NCI-H524 (cell line): ENCODE measurements at places on chromosomes 3 and 15.

DNA sequence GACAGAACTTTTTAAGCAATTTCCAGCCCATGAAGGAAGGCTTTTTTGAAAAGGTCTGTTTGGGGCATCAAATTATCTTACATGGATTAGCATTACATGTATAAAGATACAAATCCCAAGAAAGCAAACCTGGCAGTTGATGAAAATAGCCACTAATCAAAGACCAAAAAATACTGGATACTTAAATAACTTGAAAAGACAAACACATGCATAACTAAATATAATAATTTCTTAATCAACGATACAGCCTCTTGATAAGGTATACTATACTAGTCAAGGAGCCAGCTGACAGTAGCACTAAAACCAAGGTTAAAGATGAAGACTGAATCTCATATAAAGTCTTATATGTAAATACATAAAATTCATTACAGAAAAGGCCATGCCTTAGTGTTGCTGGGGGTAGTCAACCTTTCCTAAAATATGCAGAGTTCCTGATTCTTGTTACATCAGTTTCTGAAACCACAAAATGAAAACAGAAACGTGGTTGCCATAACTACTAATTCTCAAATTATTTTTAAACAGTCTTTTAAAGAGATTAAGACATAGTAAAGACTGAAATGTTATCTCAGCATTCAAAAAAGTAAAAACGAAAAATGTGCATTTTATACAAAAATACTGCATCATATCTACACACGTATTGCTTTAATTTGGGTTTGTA, 2.0 kb downstream of the ANKRD28 start:
- DNase-seq, result no peak

DNA sequence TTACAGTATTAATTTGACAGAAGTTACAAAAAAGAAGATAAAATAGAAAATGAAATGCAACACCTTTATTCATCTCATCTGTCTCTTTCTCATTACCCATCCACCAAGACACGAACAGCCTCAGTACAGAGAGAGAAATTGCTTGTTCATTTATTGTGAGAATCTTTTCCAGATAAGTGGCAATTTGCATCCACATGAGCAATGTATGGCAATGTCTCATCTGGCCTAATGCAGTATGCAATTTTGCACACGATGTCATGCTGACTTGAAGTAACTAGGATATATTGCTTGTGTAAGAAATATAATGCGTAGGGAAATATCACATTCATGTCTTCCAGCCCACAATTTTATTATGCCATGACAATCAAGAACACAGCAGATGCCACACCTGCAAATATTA, 866.9 kb downstream of the ROBO1 start:
- DNase-seq, result no peak

DNA sequence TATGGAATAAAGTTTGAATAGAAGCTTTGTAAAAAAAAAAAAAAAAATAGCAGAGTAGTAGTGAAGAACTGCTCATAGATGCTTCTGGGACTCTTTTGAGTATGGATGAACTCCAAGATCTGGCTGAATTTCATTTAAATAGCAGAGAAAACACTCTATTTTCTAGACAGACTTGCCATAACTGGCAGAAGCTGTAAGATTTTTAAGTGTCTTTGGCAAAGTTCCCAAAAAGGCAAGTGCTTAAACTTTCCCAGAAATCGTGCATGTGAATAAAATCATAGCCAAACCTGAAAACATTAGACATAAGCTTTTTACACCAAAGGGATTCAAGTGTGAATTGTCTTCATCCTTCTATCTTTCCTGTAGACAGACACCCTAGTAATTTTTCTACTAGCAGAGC, 110.3 kb upstream of the MITF start:
- no peak for DNase-seq

DNA sequence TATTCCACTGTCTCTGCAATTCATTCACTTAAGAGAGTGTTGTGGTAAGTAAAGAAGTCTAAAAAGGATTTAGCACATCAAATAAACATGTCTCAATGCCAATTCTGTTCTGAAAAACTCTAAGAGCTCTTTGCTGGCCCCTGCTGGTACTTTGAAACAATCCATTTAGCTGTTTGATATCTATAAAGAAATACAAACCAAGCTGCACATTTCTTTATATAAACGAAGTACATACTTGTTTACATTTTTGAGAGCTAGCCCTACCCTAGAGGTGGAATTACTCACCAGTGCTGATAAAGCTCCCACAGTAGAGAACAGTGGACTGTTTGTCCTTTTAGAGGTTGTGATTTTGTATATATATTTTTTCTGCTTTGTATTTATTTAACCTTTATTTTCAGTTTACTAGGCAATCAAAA, 75.5 kb downstream of the NEDD4 start:
- DNase-seq, result peak; percentile 47

- DNase-seq, result no peak
Observed at GRCh38 chr3:119911748-119912147, 129.8 kb downstream of the NR1I2 start.

- DNase-seq, result peak; percentile 70
Observed at GRCh38 chr3:63193647-63194046, 84.5 kb upstream of the SYNPR start.

GRCh38 chr3:11784971-11785377, 61.7 kb downstream of the TAMM41 start:
- DNase-seq, result no peak

- DNase-seq, result no peak
Observed at GRCh38 chr15:70869346-70869745, 15.4 kb upstream of the LARP6 start.

GRCh38 chr3:14876921-14877333, 58.2 kb downstream of the FGD5 start:
- DNase-seq, result no peak

GRCh38 chr3:88211096-88211890, 61.5 kb downstream of the C3orf38 start:
- DNase-seq, result no peak

GRCh38 chr15:98689431-98689861, 41.1 kb downstream of the IGF1R start:
- DNase-seq, result no peak

- peak; percentile 38 for DNase-seq
Observed at GRCh38 chr15:70853973-70854665, at the start of gene LARP6. TSS of gene LARP6 (minus strand) at chr15:70854157. CDS start at chr15:70854088, 69 bp downstream.

- DNase-seq, result no peak
Observed at GRCh38 chr3:73783811-73784210, 159.1 kb upstream of the PDZRN3 start.

DNA sequence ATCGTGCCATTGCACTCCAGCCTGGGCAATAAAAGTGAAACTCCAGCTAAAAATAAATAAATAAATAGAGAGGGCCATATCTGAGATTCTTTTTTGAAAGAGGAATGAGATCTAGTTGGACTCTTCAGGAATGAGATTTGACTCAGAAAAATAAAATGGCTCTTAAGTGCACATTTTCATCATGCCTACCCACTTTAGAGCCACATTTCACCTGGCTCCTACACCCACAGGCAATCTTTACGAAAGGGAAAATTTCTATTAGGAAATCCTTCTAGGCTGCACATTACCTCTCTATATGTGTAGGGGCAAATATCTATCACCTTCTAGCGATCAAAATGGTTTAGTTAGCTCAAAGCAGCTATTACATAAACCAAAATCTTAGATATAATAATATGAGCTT, 16.9 kb upstream of the NLGN1 start:
- no peak for DNase-seq

- DNase-seq, result no peak
Observed at GRCh38 chr3:146308222-146308621, 57.3 kb upstream of the PLSCR4 start.

DNA sequence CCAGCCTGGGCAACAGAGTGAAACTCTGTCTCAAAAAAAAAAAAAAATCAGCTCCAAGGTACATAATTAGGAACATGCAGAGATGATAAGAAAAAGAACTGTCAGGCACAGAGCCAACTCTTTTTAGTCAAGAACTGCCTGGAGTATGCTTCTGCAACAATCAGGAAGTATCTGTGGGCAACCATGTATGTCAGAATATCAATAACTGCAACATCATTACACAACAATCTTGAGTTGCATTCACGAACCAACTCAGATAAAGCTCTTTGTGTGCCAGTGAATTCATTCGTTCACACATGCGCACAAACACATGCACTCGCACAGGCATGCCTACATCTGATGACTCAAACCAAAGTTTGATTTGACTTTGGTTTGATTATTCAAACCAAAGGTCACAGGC, 32.1 kb downstream of the EFHB start:
- no peak for DNase-seq

DNA sequence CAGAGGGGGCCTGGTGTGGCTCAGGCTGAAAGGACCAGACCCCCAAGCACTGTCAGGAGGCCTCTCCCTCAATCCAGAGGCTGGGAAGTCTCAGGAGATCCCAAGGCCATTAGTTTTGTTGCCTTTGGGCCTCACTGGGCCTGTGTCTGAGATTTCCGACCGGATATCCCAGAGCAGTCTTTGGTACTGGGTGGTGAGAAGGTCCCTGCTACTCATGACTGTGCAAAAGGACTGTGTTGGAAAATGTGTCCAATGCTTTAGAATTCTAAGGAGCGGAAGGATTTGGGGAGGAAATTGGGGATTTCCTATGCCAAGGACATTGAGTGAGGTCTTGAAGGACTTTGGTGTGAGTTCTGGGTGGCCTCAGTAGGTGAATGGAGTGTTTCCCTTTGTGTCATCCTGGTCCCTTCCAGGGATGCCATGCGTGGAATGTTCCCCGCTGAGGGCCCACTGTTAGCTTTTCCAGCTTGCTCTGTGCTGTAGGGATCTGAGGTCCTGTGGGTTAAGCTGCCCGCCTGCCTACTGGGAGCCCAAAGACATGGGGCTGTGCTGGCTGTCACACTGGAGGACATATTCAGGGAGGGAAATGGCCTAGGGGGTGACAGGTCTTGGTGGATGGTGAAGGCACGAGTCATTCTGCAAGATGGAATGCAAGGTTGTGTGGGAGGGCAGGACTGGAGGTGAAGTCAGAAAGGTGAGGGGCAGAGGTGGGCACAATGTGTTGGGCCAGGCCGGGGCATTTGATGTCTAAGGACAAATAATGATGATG, 16.4 kb downstream of the SMAD6 start:
- DNase-seq, result no peak

DNA sequence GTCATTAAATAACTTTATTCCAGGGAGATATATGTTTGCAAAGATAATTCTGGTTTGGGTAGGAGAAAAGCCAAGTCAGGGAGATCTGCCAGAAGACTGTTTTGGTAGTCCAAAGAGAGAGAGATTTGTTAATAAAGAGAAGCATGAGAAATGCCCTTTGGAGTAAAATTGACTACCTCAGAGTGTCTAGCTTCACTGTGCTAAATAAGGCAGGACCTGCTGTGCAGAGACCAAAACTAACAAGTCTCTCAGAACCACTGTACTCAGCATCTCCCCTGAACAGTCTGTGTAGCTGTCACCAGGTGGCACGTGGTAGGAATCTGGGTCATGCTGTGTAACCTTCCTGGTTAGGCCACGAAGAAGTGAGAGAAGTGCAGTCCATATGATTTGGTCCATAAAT, 31.6 kb upstream of the SLC35G2 start:
- no peak for DNase-seq

GRCh38 chr15:38828031-38828532, 263.5 kb upstream of the RASGRP1 start:
- no peak for DNase-seq

DNA sequence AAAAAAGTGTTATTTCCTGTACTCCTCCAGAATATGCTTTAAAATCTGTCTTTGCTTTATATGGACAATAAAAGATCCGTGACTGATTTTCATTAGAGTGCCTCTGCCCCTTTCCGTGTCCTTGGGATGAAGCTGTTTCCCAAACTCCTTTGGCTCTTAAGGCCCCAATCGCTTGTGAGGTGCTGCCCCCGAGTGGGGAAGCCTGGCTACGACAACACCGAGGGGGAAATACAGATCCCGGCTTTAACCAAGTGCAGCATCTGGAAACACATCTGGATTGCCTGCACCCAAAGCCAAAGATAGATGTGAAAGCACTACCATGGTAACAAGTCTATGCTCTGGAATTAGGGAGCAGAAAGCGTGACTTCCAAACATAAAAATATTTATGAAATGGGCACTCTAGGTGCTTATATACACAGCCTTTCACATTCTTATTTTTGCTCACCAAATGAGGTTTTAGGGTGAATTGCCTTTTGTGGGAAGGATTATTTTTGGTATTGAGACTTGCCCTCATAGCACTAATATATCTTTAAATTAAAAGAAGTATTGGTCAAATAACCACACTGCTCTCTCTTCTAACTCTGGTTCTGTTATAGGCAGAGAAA, 40.6 kb upstream of the ADCY5 start:
- peak; percentile 72 for DNase-seq

DNA sequence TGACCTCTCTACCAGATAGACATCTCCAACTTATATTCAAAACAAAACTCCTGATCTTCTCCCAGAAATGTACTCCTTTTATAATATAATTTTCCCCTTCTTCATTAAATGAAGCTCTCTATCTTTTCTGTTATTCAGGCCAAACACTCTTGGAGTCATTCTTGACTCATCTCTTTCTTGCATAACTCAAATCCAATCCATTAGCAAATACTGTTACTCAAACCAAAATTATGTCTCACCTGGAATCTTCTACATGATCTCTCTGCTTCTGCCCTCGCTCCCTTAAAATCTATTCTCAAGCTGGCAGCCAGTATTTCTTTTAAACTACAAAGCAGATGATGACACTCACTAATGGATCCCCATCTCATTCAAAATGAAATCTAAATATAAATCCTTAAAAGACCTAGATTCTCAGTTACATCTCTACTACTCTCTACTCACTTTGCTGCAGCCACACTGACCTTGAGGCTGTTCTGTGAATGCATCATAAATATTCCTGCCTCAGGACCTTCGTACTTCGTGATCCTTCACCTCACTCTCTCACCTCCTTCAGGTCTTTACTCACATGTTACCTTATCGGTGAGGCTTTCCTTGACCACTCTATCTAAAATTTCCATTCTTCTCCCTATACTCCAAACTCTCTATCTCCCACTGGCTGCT, 160.9 kb downstream of the TBC1D5 start:
- no peak for DNase-seq

DNA sequence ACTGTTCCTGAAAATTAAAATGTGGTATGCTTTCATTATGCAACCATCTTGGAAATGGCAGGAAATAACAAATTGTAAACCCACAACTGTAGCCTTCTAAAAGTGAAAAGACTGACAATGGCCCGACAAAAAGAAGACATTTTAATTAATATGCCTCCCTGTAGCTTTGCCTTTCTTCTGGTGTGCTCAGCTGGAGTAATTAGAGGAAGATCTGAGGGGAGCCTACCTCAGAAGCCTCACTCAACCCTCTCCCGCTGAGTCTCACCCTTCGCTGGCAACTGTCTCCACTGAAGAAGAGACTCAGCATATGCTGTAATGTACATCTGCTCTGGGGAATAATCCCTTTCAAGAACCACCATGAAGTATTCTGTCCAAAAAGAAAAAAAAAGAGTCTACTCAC, 104.7 kb upstream of the SETMAR start:
- DNase-seq, result peak; percentile 89

DNA sequence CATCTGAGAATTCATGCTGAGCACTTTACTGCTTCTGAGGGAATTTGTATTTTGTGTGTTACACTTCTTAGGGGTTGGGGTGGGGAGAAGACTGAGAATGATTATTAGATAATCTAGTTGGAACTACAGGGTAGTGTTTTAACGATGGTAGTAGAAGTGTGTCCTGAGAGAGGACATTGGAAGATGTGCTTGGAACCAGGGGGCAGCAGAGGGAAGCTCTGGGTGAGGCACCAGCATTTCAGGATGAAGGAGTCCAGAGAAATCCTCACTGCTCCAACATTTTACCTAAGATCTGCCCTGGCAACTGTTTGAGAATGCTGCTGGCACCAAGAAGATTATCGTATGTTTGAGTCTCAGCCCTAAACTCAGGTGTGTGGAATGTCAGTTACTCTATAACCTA, 145.5 kb downstream of the SQOR start:
- DNase-seq, result no peak

GRCh38 chr3:67534594-67534993, 119.8 kb downstream of the SUCLG2 start:
- DNase-seq, result no peak
